ENCODE measurements at places on chromosomes 13 and 19.
A peak's percentile ranks its signal among the peaks of the same experiment; 100 is the strongest.

DNA sequence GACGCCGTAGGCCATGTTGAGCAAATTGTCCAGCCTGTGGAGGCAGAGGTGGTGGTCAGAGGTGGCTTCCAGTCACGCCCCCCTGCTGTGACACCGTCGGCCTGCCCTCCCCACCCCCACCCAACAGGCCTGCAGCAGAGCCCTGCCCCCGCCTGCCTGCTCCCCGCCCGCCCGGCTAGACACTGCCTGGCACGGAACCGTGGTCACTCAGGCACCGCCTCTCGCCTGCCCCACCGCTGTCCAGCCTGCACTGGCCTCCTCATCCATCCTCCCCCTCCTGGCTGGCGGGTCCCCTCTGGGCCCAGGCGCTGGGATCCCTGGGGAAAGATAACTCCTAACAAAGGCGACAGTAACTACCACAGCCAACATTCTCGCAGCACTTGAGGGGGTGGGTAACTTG lies 21.7 kb downstream of the PRKCSH start:
- no peak for DNase-seq

DNA sequence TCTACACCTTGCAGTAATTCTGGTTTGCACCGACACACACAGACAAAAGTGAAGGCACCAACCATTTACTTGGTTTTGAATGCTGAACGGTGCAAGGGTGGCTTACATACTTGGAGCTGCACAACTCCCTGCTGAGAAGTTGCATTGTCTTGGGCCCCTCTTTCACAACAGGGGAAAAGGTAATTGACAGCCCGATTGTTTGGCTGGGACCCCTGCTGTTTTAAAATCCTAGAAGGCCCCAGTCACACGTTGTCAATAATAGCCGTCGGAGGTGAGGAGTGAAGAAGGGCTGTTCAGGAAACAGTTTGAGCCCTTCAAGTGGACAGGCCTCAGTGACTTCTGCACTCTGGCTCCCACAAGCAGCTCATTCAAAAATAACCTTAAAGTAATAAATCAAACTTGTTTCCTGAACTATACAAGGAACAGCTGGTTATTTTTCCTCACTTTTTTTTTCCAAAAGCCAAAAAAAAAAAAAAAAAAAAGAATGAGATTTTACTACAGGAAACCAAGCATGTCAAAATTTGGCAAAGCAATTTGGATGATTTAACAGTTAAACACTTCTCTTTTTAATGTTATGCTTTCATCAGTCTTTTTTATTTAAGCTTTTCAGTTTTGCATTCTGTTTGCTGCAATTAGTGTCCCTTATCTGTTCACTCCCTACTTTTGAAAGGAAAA lies 19.0 kb upstream of the SPRY2 start:
- DNase-seq: peak; percentile 71

- DNase-seq: no peak
Observed at GRCh38 chr13:75294110-75294509, 187.9 kb downstream of the TBC1D4 start.

GRCh38 chr13:78650717-78651083 lies 8.3 kb downstream of the OBI1 start:
- DNase-seq: no peak

- no peak for DNase-seq
Observed at GRCh38 chr13:38819053-38819452, 132.2 kb downstream of the FREM2 start.

DNA sequence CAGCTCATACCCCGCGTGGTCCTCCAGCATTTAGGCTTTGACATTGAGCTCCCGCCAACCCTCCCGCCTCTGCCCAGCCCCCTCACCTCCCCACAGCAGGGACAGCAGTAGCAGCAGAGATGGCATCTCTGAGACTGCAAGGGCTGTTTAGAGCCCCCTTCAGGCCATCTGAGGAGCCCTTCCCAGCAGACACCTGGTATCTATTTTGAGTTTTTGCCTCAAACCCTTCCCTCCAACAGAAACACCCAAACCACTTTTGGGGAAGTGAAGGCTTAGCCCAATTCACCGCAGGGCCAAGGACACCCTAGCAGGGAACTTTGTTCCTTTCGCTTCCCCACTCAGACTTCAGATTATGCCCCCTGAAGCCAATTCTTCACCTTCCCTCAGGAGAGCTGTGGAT lies 6.3 kb upstream of the ZNF175 start:
- DNase-seq: no peak

Measured in H1 (cell line).